AML-193 (cell line): ENCODE measurements at places on chromosomes 2 and 18.

- DNase-seq, result no peak
These were observed 62.4 kb downstream of the ZDBF2 start for GRCh38 chr2:206336861-206337260.

DNA sequence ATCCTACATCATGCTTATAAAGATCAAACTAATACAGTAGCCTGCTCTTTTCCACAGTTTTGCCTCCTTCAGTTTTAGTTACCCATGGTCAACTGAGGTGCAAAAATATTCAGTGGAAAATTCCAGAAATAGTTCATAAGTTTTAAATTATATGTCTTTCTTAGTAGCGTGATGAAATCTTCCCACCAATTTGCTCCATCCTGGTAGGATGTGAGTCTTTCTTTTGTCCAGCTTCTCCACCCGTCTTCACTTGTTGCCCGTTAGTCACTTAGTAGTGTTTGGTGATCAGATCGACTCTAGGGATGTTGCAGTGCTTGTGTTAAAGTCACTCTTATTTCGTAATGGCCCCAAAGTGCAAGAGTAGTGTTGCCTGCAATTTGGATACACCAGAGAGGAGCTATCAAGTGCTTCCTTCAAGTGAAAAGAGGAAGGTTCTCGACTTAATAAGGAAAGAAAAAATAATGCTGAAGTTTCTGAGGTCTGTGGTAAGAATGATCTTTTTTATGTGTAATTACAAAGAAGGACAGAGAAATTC is 57.0 kb downstream of the CEP192 start:
- DNase-seq, result peak; percentile 68

- DNase-seq, result no peak
These were observed 57.0 kb upstream of the FAM237A start for GRCh38 chr2:206585335-206585734.

DNA sequence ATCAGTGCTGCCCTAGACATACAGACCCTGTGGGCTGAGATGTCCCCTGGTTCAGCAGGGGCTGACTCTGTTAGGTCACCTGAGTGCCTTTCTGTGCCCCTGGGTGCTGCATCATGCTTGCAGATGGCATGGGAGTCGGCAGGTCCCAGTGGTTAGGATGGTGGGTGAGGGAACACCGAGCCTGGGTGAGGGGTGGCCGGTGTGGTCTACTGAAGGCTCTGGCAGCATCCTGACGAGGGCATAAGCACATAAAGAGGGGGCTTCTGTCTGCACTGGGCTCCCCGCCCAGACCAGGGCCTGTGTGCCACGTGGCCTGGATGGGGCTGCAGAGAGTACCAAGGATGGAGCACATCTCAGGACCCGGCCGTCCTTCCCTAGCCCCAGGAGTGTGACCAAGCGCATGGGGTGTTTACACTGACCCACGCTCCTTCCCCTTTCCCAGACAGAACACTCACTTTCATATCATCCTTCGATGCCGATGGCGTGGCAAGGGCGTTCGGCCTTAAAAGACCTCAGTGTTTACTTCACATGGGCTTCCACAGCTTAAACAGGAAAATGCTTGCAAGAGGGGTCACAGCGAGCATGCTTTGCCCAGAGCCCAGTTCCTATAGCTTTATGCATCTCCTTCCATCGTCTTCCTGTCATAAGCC is 115.1 kb downstream of the STPG4 start:
- no peak for DNase-seq

DNA sequence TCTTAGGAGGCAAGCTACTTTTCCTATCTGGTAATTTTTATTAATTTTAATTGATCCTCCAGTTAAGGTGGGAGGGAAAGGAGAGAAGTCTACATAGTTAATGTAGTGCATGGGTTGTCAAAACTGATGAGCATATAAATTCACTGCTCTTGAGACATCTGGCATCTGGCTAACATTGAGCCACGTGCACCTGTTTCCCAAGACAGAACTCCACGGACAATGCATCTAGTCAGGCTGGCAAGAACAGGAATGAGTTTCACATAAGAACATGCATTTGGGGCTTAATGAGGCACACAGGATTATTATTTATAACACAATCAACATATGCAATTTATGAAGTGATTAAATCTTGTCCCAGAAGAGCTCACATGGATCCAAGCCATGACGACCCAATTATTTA is 16.2 kb upstream of the RAB1A start:
- no peak for DNase-seq

- no peak for DNase-seq
These were observed 134.9 kb downstream of the ZAP70 start for GRCh38 chr2:97848306-97848705.

- no peak for DNase-seq
These were observed 217.7 kb upstream of the SMAD7 start for GRCh38 chr18:49168281-49168985.

DNA sequence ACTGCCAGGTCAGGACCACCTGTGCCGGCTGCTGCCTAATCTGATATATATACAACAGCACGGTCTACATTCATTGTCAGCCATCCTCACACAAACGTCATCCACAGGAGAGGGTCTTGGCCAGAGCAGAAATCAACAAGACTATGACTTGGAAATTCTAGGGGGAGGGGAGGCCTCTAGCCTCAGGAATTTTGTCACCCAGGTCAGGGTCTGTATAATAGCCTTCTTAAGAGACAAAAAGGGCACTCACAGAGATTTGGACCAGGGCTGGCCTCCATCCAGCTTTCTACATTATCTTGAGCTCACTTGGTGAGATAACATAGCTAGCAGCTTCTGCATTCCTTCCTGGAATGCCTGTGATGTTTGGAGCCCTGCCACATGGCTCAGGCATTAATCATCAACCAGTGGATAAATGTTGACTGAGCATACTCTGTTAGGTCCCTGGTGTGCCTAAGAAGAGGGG is 50.4 kb upstream of the CTIF start:
- no peak for DNase-seq

DNA sequence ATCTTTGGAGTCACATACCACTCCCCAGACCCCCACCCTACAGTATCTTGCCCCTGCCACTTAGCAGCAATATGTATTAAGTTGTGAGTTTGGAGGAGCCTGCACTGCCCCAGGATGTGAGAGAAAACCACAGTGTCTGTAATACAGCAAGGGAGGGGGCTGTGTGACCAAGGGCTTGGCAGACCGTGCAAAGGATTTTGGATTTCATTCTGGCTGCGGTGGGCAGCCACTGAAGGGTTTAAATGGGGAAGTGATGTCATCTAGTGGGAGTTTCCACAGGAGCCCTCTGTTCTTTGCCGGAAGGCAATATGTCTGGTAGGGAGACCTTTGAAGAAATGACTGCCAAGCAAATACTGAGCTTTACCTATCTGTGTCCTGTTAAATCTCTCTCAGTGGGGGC is 202.4 kb downstream of the FHOD3 start:
- DNase-seq, result no peak

- no peak for DNase-seq
These were observed 116.6 kb downstream of the GLI2 start for GRCh38 chr2:120852200-120852815.

DNA sequence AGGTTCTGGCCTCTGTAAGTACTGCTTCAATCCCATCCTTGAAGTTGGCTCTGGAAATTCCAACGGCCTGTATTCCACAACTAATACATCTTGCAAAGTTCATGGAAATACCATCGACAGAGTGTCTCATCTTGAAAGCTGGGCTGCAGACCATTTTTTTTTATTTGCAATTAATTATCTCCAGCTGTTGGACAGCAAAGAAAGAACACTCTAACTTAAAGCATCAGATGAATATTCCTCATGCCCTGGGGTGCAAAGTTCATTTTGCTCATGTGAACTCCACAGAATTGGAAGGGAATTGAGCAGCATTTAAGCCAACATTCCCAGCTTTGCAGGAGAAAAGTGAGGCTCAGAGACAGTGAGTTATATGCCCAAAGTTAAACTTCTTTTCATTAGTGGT is 96.5 kb upstream of the PIEZO2 start:
- no peak for DNase-seq
